Activated T-cell treated with anti-CD3 and anti-CD28 coated beads, Interleukin-2, amount 50 U/mL, for 4 hours (primary cell): ENCODE measurements at places on chromosomes 2 and 18.

DNA sequence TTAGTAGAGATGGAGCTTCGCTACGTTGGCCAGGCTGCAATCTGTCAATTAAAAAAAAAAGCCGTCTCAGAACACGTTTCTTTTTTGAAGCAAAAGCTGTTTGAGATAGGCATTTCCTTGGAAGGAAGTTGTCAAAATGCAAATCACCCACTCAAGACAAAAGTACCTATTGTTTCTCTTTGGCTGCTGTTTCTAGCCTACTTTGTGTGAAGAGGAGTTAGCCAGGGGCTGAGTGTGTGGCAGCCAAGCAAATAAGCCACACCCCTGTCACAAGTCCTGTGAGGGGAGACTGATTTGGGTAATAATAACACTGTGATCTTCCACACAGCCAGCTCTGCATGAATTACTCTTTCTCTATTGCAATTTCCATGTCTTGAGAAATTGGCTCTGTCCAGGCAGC is 47.4 kb upstream of the CDCA7 start:
- DNase-seq = no peak

DNA sequence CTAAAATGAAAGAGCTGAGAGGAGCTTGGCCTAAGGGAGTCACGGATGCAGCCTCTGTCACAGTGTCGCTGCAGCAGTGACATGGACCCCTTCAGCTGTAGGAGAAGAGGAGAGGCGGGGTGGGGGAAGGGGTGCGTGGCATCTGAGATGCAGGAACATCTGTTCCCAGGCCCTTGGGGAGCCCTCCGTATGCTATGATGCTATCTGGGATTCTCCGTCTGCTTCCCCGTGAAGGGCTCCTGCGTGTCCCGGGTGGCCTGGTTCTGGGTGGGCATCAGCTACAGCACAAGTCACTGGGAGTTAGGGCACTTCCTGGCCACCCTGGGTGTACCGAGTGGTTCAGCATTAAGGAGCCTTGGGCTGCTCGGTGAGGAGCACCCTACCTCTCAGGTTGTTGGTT is 35.6 kb upstream of the B3GNT7 start:
- no peak for DNase-seq

DNA sequence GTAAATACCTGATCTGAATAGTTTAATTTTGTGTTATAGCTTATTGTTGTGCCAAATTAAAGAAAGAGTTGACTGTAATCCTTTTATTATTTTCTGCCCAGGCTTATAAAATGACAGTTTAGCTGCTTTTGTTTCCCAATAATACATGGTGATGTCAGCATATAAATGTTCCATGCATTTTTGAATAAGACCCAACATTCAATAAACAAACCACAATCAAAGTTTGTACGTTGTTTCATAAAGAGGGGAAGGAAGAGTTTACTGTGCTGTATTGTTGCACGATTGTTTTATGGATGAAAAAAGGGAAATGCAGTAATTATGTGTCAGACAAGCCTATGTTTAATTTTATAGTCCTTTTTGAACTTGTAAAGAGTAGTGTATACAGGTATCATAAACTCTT is 177.2 kb upstream of the SCN7A start:
- DNase-seq = no peak

DNA sequence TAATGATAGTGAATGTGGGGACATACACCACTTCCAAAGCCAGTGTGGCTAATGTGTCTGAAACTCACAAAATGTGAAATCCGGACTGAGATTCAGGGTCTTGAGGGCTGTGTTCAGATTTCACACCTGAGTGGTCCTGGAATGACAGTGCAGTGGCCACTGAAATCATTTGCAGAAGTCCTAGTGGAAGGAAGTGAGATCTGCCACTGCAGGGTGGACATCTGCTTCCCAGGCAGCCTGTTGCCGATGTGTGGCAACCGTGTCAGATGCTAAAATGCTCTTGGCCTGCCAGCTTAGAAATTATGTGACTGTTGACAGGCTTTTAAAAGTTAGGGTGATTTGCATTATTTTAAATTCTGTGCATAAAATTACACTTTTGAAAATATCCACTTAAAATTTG is 77.8 kb upstream of the TMEM200C start:
- DNase-seq = no peak

- no peak for DNase-seq
Observed at GRCh38 chr18:5770176-5770575, 125.1 kb downstream of the TMEM200C start.

- DNase-seq = no peak
Observed at GRCh38 chr2:27811768-27812167, 40.2 kb downstream of the MRPL33 start.
